ENCODE measurements at places on chromosomes 4 and X.

DNA sequence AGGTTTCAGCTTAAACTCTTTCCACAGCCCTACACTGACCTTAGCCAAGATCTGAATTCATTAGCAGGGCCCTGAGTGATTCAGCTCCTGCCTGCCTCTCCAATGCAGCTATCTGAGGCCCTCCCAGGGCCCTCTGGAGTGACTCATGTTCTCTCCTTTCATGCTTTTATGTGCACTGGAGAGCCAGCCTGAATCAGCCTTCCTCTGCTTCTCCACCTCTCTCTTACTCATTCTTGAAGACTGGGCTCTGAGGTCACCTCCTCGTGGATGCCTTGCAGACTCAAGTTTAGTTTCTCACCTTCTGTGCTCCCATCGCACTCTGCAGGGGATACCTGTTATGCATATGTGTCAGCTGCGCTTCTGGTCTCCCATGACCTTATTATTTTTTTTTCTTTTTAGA lies 3.1 kb upstream of the OCIAD2 start:
- peak; percentile 78 for DNase-seq

GRCh38 chr4:76579596-76580375 lies 144.8 kb downstream of the SHROOM3 start:
- DNase-seq = no peak

DNA sequence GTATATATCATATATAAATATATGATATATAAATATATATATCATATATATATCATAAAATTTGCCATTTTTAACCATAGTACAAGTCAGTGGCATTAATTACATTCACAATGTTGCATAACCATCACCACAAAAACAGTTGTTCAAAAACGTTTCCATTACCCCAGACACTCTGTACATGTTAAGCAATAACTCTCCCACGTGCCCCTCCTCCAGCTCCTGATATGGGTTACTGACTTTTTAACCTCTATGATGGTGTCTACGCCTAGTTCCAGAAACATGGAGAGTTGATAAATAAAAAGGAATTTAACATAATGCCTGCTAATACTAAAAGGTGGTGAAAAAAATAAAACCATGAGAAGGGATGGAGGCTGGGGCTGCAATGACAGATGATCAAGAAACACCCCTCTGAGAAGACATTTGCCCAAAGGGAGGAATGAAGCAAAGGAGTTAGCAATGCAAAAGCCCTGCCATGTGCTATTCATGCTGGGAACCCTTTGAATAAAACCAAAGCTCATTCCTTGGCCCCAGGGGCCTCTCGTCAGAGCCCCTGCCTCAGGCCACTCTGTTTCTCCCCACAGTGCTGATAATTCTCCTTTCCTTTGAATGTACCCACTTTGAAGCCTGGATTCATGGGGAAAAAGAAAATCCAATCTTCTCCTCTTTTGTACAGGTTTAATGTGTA lies 144.3 kb downstream of the NWD2 start:
- no peak for DNase-seq

DNA sequence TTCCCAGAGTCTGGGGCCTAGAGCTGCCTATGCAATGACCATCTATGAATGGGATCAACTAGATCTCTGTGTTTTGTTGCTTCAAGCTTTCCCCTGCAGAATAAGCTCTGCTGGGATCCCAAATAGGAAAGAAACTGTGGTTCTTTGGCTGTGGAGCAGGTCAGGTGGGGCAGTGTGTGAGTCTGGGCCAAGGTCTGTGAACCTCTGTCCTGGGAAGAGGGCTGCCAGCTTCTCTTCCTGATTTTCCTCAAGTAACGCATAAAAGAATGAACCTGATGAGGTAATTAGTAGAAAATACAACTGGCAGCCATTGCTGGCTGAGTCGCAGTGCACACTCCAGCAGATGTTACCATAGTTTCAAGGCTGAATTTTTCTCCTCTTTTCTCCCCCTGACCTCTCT lies 4.6 kb upstream of the PIN4 start:
- no peak for DNase-seq

DNA sequence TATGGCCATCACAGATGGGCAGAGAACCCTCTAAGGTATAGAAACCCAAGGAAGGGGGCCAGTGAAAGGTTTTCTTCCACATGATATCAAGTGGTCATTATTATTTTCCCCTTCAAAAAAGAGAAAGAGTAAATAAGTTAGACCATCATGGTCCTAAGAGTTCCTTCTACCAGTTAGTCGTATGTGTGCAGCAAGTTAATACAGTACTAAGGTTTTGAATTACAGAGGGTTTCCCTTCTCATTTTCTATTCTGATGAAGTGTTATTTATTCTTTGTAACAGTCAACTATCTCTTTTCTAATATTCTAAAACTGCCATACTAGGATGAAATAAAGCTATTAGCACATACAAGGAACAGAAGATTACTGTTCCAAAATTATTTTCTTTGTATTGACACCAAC lies 94.4 kb downstream of the TMEM144 start:
- no peak for DNase-seq

- DNase-seq = peak; percentile 63
These were observed 10.8 kb downstream of the NR3C2 start for GRCh38 chr4:148431401-148431800.

DNA sequence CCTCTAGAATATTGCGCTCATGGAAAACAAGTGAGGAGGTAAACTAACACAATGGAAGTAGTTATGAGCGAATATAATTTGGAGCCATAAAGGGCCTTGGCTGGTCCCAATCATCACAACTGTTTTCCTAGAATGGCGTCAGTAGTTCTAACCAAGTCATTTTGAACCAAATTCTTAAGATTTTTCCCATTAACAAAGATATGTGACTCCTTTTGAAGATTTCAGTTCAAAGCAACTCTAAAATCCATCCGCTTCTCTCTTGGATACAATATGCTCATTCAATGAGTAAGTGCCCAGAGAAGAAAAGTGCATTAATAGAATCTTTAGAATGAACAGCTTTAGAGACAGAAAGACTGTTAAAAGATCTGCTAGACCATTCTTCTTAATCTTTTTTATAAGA lies 19.6 kb upstream of the MYOZ2 start:
- DNase-seq = no peak

DNA sequence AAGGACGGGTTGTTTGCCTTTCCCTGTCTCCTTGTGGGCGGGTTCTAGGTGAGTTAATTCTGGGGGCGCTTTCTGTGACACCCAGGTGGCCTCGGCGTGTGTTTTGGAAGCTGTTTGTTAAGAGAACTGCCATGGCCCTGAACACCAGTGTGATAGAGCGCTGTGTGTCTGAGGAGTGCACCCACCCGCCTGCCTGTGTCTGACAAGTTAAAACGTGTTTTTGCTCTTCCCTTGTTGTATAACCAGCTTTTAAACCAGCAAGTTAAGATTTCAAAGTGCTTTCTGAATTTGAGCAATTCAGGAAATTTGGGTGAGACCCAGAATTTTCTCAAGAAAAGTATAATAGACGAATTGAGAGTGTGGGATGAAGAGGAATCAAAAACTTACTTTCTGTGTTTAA lies 55.2 kb upstream of the HGFAC start:
- DNase-seq = no peak

DNA sequence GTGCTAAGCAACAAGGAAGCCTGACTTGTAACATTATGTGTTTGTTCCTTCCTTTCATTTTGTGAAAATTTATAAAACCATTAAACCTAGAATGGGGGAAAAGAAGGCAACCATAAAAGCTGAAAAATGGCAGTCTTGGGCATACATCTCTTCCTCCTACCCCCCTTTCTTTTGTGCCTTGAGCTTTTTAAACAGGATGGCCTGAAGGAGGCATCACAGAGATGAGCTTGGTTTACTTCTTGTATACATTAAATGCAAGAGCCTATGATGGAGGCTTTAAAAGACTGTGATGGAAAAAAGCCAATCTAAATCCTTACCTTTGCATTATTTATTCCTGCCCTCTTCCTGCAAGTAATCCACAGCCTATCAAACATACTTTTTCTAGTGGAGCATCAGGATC lies 36.2 kb upstream of the ADH7 start:
- no peak for DNase-seq

DNA sequence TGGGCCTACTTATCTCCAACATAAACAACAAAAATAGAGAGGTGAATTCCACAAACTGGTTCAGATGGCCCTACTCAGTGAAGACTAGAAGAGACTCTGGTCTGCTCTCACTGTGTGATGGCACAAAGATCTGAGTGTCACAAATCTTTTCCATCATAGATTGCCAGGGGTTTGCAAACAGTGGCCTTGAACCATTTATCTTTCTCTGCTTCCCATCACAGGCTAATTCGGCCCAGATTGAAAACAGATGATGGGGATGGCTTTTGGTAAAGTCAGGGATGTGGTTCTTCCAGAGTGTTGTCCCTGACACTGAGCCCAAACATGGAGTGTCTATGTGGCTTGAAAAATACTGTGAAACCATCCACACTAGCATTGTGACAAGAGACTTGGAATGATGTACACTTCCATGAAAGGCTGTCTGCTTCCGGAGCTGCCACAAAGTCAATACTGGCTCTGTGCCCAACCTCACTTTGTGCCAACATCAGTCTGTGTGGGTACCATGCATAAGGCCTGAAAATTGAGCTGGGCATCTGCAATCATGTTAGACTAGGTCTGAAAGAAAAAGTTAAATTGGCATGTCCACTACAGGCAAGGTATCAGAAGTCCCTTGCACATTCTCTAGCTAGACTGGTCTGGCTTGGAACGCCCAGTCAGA lies 25.2 kb upstream of the PLAC1 start:
- no peak for DNase-seq

DNA sequence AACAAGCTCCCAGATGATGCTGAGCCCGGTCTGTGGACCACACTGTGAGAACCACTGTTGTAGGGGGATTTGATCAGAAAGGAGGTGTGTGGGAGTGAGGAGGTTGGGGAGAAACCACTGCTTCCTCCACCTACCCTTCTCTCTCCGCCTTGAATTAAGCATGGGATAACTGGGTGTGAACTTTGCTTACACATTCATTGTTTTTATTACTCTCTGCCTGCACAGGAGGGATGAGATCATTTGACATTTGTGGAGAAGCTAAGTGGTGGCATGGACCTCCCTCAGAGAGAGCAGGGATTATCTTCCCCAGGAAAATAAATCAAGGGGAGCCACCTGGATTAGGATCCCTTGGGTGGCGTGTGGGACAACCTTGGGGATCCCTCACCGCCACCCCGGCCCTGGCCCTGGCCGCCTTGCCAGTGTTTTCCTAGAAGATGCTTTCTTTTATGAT lies 212.1 kb upstream of the ATP6AP2 start:
- DNase-seq = no peak

DNA sequence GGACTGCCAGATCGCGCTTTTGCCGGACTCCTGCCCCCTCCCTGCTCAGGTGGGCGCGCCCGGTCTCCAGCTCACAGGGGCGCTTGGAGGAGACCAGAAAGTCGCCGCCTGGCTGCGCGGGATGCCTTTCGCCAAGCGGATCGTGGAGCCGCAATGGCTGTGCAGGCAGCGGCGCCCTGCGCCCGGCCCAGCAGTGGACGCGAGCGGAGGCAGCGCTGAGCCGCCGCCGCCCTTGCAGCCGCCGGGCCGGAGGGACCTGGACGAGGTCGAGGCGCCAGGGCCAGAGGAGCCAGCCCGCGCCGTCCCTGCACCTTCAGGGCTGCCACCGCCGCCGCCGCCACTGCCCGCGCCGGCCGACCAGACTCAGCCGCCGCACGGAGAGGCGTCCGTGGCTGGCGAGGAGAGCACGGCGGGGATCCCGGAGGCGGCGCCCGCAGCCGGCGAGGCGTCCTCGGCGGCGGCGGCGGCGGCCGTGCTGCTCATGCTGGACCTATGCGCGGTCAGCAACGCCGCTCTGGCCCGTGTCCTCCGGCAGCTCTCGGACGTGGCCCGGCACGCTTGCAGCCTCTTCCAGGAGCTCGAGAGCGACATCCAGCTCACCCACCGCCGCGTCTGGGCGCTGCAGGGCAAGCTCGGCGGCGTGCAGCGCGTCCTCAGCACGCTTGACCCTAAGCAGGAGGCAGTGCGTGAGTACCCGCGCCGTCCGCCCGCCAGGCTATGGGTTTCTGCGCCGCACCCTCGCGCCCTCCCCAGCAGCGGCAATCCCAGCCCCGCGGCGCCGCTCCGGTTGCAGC lies 834 bp downstream of the NHS start:
- DNase-seq = peak; percentile 34

GRCh38 chr4:151584101-151584500 lies 175.1 kb downstream of the FHIP1A start:
- no peak for DNase-seq

DNA sequence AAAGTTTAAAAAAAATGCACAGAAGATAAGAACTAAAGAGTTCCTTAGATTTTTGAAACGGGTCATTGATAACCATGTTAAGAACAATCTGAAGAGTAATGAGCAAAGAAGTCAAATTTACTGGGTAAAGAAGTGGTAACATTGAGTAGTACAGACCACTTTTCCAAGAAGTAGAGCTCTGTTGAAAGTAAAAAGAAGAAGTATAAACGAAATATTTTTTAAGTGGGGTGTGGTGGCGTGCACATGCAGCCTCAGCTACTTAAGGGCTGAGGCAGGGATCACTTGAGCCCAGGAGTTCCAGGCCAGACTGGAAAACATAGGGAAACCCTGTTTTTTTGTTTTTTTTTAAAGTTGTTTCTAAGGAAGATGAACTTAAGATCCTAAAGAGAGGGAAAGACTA lies 68.5 kb downstream of the UBA6 start:
- no peak for DNase-seq

DNA sequence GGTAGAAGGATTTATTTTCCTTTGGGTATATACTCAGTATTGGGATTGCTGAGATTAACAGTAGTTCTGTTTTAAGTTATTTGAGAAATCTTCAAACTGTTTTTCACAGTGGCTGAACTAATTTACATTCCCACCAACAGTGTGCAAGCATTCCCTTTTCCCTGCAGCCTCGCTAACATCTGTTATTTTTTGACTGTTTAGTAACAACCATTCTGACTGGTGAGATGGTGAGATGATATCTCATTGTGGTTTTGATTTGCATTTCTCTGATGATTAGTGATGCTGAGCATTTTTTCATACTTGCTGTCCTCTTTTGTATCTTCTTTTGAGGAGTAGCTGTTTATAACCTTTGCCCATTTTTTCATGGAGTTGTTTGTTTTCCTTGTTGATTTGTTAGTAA lies 457.8 kb downstream of the TRAM1L1 start:
- DNase-seq = no peak

DNA sequence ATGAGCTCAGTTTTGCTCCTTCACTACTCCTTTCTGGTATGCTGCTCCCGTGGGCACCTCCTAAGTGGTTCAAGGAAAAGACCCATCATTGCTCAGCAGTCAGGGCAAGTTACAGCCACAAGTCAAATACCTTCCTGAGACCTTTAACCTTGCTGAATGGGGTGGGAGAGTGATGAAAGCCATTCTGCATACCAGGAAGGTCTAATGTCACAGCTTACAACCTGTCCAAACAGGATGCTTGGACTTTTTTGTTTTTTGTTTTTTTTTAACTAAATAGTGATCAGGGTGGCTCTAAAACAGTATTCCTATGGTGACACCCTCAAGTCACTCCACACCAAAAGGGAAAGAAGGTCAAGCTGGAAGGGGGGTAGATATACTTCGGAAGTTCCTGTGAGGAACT lies 93.1 kb downstream of the GPC3 start:
- DNase-seq = peak; percentile 75

- no peak for DNase-seq
These were observed 19.3 kb downstream of the CLTRN start for GRCh38 chrX:15645266-15645665.

DNA sequence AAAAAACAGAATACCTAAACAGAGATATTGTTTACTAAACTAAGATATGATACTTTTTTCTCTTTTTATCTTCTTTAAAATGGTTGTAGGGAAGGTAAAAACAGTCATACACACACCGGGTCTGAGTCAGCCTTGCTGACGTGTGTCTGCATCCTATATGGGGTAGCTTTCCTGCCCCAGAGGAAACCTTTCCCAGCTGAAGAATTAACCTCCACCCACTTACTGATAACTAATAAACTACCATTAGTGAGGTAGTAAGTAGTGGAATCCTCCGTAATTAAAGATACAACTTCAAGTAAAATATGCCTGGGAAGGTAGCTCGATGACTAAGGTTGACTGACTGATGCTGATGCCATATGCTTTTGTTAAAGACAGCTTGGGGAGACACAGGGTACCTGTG lies 312.2 kb downstream of the DCTD start:
- DNase-seq = no peak
